ENCODE measurements at places on chromosomes 16 and 17.

DNA sequence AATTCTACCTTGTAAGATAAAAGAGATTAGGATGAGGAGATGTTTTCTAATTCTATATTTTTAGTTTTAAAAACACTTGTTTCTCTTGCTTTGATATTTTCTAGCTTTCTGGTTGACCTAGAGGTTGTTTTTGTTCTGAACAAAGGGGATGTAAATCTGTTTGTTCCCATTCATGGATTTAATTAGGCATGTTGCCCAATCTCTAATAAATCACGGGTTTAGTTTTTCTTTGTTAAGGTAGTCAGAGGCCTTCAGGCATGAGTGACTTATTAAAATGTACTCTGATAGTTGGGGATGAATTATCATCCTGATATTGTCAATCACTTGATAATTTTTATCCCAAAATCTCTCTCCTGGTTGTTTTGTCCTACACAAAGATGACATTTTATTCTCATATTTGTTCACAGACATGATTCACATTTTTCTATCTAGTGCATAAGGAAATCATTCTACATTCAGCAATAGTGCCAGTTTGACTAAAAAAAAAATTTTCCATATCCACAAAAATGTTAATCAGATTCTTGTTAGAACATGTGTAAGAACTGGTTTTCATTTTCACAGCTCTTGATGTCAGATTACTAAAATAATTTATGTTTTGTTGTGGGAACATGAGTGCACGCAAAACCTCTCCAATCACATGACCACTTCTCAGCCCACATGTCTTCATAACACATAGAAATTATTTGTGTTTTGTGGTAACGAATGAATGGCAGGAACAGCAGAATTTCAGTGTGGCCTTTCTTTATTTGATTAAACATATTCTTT, 95.7 kb upstream of the AKTIP start:
- no peak for DNase-seq

DNA sequence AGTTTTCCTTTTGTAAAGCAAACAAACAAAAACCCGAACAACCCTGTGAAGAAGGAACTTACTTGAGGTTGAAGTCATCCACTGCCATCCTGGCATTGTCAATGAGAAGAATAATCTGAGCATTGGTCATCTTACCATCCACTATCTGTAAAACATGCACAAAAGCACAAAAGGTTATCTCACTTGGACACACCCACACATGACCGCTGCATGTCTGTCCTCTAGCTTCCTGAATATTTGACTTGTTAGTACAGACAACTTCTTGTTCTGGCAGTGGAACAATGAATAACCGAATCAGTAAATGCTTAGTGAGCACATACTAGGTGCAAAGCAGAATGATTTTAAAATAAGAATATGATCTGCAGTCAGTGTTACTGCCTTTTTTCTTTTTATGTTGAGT, 6.1 kb downstream of the KRT23 start:
- no peak for DNase-seq

DNA sequence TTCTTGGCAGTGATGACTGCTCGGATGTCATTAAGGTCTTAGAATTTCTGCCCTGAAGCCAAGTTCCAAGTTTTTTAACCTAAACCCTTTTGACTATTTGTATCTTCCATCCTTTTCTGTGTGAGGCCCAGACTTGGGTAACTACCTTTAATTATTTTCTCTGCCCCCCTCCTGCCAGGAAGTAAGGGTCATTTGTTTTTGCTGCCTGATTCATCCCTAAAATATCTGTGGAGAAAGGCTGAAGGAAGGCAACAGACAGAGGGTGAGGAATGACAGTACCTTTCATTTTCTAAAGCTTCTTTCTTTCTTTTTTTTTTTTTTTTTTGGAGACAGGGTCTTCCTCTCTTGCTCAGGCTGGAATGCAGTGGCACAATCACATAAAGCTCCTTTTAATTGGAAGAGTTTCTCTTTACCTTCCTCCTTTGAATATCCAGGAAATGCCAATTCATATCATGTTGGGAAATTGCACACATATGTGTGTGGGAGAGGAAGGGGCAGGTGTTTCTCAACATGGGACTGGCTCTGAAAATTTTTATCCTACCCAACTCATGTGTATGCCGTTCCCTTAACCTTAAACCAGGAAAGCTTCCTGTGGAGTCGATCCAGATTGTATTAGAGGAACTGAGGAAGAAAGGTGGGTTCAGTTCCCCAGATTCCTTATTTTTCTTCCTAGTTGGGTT, 957 bp downstream of the VPS25 start:
- DNase-seq: no peak

GRCh38 chr17:45906237-45906636, 11.9 kb downstream of the MAPT start:
- no peak for DNase-seq

GRCh38 chr17:29252101-29252791, 5.6 kb downstream of the CRYBA1 start:
- peak; percentile 25 for DNase-seq

DNA sequence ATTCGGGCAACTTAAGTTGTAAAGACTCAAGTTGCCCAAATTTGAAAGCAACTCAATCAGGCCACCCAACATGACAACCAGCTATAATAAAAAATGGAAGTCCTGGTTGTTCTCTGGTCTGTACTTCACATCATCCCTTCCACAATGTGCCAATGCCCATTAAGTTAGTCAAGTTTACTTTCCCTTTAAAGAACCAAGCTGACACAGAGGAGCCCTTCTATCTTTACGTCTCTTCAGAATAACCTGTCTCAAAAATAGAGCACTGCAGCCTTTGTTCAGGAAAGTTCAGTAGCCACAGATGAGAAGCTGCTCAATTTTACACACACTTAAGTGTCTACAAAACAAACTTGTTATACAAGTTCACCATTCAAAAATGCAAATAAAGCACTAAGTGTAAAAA, 75.1 kb upstream of the C17orf78 start:
- no peak for DNase-seq

DNA sequence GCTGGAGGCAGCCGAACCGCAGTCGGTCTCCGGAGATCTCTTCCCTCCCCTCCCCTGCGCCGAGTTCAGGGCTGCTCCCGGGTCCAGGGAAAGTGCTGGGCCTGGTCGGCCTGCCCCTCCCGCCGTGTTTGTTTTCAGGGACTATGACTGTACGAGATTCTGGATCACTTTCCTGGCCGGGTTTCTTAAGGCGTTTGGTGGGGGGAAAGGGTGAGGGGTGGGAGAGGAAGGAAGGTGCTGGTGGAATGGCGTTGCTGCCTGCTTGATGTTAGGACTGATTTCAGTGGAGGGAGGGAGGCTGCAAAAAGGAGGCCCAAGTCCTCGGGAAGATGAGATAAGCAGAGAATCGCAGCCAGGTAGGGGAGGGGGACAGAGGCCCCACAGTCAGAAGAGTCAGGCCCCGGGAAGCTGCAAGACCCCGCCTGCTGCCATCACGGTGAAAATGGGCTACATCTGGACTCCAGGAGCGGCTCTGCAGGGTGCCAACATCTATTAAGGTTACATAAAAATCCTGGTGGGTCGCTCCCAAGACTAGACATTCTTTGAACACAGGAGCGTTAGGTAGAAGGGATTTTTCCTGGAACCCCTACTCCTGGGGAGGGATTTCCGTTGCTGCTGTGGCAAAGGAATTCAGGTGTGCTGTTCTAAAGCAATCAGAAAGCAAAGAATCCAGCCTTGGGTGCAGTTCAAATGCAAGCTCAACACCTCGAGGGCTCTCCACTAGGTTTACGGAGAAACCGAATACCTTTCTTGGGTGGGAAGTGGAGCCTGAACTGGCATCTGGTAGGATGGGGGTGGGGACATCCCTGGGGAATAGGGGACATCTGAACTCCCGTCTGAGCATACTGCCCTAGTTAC, 1.2 kb downstream of the ARHGAP44 start:
- no peak for DNase-seq

DNA sequence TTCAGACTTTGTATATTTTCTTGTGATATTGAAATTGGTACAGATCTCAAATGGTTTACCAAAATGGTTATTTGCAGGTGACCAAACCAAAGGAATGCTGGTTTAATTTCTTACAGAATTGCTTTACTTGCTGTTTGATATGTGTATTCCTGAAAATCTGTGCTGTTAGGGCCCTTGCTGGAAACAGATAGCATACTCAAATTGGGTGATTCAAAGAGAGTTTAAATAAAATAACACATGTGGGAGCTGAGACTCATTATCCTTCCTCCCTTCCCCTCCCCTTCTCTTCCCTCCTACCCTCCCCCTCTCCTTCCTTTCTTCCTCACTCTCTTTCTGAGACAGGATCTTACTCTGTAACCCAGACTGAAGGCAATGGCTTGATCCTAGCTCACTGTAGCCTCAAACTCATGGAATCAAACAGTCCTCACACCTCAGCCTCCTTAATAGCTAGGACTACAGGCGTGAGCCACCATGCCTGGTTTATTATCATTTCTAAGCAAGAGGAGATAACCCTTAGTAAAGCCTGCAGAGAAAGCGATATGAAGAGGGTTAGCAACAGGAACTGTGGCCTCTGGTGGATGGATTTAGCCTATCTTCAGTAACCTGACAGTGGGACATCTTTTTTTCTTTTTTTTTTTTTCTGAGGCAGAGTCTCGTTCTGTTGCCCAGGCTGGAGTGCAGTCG, 141.9 kb downstream of the BCAS3 start:
- DNase-seq: no peak

DNA sequence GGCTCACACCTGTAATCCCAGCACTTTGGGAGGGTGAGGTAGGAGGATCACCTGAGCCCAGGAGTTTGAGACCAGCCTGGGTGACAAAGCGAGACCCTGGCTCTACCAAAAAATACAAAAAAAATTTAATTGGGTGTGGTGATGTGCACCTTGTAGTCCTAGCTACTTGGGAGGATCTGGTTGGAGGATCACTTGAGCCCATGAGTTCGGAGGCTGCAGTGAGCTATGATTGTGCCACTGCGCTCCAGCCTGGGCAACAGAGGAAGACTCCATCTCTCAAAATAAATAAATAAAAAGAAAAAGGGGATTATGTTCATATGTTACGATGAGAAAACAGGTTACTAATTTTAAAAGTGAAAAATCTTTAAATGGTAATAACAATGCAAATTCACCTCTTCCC, 996 bp downstream of the MLKL start:
- no peak for DNase-seq

DNA sequence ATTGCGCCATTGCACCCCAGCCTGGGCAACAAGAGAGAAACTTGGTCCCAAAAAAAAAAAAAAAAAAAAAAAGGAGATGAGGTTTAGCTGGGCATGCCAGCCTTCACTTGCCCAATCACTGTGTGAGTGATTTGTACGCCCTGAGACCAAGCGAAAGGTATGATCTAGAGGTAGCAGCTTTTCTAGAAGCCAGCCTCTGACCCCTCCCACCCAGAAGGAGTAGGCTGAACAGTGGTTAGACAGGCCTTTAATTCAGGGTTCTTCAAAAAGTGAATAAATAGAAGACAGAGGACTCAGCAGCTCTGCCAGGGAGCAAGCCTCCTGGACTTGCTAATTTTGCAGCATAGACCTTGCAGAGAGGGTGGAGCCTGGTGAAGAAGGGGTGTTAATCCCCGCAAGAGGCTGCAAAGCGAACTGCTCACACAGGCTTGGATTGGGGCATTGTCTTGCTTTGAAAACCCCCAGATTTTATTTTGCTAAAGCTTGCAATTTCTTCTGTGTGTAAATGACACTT, 7.1 kb upstream of the CYTH1 start:
- no peak for DNase-seq

DNA sequence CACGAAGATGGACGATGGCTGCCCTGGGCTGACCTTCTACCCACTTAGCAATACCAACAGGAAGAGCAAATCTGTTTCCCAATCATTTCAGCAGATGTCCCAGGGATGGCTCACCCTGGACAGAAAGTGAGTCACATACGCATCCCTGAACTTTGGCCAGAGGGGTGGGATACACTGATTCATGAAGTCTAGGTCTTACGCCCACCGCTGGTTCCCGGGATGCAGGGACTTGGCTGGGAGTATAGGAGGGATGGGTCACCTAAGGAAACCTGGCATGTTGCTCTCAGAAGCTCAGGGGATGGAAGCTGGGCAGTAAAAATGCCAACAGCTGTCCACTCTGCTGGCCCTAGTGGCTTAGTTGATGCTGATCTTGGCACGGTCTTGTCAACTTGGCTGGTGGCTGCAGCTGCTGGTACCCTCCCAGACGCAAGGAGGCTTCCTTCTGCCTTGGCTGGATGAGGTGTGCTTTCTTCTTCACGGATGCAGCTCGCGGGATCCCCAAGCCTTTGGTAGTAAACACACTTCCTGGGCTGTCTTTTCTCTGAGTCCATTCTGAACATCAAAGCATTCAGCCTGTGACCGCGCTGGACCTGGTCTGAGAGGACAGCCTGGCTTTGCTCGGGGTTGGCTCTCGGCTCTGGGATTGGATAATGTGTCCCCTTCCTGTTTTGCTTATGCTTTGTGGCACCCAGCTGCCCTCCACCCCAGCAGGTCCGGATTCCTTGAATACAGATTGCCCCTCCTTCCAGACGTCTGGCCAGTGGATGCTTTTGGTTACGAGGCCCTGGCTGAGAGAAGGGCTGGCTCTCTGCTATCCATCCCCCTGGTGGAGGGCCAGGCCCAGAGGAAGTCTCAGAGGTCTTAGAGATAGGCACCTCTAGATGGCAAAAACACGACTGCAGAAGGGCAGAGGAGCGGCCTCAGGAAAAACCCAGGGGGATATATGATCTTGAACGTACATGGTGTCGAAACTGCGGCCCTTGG, 71.5 kb downstream of the RAP1GAP2 start:
- DNase-seq: no peak

- DNase-seq: no peak
Measured at GRCh38 chr17:79702034-79702433, 28.7 kb upstream of the ENPP7 start.

DNA sequence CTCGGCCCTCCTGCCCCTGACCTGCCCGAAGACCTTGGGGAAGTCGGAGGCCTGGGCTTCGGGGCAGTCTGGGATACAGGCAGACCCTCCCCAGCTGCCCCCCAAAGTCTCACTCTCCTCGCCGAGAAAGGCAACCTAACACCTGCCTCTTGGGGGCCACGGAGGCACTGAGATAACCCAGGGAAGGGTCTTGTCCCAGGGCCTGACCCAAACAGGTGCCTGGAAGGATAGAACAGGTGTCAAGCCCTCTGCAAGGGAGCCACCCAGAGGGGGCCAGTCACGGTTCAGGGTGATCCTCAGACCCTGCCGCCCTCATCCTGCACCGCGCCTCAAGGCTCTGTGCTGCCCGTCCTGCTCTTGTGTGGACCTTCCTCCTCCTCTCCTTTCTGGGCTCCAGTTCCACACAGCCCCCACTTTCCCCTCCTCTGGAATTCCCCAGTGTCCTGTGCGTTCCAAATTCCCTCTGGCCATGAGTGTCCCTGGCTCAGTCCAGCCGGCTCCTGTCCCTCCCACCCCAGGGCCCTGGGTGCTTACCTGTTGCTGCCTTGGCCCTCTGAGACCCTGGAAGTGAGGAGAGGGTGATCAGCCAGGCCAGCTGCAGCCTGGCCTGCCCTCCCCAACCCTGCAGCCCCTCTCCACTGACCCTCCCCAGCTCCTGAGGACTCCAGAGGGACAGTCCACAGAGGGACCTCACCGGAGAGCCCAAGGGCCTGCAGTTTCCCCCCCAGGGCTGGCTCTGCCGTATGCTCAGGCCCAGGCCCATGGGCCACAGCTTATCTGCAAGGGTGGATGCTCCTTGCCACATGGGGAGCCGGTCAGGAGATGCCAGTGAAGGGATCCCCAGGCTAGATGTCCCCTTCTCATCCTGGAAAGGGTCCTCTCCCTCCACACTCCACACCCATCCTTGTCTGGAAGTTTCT, 3.8 kb downstream of the PRSS27 start:
- no peak for DNase-seq
